ENCODE measurements at places on chromosomes 12 and 14.

DNA sequence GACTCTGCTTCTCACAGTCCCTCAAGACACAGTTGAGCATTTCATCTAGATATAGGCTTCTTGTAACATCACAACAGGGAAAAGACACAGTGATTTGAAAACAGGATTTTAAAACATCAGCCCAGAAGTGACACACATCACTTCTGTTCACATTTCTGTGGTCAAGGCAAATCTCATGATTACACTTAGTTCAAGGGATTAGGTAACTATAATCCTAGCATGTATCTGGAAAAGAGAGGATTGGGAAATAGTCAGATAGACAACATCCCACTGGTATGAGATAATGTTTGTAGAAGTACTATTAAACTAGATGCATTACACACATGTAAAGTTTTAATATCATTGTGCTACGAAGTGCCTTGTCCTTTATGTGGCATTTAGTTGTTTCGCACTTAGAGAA, 252.6 kb upstream of the PRKD1 start:
- DNase-seq: no peak

DNA sequence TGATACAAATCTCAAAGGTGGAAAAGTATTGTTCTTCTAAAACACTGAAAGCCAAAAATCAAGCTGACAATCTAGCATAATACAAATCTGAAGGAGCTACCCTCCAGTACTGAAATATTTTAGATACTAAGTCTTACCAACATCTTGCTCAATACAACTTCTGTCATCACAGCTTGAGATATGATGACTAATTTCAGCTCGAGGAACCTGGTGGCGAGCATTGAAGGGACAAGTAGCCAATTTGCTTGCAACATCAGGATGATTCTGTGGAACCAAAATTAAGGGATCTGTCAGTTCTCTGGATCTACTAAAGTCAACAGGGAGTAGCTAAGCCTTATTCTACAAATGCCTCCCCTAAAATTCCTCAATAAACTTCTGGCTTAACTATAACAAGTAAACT, 10.4 kb downstream of the GTSF1 start:
- DNase-seq: no peak

GRCh38 chr12:43317156-43317555, 234.8 kb downstream of the ADAMTS20 start:
- no peak for DNase-seq

DNA sequence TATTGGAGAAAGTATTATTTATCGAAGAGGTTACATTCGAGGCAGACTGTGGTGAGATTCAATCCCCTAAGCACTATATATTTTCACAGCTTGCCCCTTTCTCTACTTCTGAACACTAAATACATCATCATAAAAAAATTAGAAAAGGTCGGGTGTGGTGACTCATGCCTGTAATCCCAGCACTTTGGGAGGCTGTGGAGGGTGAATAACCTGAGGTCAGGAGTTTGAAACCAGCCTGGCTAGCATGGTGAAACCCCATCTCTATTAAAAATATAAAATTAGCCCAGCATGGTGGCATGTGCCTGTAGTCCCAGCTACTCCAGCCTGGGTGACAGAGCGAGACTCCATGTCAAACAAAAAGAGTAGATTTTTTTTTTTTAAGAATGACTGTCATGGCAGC, 70.6 kb upstream of the MYF6 start:
- DNase-seq: no peak

GRCh38 chr14:22836301-22837113, at the start of gene MMP14:
TSS of gene MMP14 (plus strand) at chr14:22836585. CDS start at chr14:22836818, 233 bp downstream.
- no peak for DNase-seq

GRCh38 chr12:19440916-19441315, 1.6 kb downstream of the AEBP2 start:
- no peak for DNase-seq

DNA sequence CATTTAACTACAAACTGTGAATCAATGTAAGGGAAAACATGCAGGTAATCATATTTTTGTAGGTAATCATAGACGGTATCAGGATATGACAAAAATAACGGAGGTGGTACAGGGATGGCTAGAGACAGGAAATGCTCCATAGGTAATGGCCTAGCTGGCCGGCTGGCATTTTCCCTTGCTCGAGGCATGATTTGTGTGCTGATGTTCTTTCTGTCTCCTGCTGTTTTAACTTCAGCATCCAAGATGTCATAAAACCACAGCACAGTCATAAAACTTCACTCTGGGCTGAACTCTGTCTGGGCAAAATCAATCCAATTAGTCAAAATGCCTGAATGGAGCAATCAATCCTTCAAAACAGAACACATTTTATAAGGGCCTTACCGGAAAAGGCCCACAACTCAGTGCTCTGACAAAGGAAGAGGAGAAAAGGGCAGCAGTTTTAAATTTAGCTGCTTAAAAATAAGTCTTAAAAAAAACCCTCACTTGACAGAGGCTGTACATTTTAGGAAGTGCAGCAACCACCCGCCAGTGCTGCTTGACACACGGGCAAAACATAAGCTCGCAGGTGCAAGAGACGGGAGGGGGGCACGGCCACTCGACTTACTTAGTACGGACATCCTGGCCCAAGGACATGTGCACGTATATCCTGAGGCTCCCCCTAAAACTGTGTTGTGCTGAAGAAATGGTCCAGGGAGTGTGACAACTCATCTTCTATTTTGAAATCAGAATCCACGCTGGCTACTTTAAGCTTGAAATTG, 40.5 kb upstream of the GPR68 start:
- no peak for DNase-seq

DNA sequence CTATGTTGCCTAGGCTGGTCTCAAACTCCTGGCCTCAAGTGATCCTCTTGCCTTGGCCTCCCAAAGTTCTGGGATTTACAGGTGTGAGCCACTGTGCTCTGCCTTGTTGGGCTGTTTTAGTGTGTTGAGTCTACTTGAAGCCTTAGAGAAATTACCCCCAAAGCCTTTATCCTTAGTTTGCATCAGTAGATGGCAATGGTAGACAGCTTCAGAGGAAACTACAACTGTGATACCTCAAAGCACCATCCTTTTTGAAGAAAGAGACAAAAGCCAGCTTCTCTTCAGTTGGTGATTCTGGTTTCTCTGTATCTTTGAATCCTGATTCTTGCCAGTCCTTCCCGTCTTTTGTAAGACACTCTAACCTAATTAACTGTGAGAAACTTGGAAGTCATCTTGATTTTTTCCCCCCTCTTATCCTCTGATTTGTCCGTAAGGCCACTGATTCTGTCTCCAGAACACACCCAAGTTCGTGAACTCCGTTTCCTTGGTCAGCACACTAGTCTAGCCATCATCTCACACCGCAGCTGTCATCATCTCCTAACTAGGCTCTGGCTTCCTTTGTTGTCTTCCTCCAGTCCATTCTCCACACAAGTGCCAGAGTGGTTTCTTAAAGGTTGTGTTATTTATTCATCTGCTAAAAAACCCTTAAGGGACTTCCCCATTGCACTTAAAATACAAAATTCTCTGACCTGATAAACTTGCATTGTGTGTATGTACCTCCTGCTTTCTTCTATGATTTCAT, 20.2 kb downstream of the ATP2A2 start:
- no peak for DNase-seq

DNA sequence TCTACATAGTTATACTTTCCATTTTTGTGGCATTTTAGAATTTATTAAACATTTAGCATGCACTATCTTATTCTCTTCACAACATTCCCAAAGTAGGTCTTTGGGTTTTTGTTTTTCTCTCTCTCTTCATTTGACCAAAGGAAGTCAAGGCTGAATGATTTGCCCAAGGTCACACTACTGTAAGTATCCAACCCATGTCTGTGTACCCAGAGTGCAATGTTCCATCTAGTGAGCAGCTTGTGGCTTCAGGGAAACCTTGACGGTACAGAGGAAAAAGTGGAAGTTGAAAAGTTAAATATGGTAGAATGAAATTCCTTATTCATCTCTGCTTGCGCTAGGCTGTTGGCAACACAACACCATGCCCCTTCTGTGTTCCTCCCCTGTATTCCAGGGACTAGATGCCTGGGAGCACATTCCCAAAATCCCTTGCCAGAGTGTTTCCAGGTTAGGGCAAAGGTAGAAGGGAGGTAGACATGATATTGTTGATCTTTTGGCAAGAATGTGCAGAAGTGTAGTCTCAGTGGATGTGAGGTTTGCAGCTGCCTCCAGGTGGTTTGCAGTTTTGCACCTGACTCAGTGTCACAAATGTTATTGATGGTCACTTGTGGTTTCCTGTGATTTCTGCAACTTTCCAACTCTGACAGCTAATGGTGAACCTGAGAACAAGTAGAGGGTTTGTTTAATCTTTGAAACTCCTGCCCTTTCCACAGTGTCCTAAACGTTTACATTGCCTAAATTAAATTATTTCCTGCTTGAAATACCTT, 196.7 kb downstream of the RMST start:
- no peak for DNase-seq

GRCh38 chr14:96275177-96276112, 19.4 kb downstream of the BDKRB1 start:
- DNase-seq: peak; percentile 18

DNA sequence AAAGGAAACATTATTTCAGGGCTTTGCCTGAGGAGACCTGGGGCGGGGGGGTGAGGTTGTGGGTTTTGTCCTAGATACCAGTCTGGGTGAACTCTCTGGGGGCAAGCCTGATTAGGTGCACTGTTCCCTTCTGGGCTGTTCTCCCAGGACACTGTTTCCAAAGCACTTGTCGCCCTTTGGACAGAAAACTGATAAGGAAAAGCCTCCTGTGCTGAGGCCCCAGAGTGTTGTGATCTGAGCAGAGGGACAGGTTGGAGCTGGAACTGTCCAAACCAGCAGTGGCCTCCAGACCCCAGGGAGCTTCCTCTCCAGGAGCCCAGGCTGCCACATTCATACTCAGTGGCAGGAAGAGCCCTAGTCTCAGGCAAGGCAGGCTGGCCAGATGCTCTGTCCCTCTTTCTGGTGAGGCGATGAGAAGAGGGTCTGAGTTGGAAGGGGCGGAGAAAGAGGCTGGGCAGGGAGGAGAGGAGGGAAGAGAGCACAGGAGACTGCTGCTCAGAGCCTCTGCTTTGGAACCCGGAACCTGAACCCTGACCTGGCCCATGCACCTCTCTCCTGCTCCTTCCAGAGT, 1.9 kb downstream of the GALNT16 start:
- no peak for DNase-seq

GRCh38 chr12:113862590-113863454, 103.3 kb downstream of the RBM19 start:
- DNase-seq: no peak

GRCh38 chr14:37320106-37320505, 122.4 kb downstream of the MIPOL1 start:
- DNase-seq: no peak

DNA sequence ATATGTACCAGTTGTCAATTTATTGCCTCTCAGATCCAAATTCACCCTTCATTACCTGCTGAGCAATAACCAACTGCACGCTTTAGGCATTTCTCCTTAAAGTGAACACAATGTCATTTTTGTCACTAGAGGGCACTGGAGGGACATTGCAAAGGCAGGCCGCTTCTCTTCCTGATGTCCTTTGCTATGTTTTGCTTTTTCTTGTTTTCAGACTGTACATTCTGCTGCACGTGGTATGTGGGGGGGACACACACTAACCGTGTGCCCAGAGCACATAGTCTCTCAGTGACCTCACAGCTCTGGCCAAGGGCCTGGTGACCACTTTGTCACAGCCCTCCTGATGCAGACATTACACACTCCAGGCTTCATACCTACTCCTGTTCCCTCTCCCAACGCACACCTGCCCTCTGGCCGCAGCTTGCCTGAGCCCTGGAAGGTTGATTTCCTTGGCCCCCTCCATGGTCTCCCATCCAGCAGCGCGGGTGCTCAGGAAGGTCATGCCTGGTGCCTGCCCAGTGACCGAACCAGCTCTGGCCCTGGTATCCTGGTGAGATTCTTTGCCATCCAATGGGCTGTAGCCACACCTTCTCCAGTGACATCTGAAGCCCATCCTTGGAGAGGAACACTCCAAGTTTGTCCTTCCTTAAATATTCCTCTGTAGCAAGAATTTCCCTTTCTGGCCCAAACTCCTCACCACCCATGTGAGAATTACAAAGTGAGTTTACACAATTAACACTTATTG, 39.9 kb downstream of the MYO1H start:
- DNase-seq: peak; percentile 1

- no peak for DNase-seq
Measured at GRCh38 chr12:110335481-110336045, 54.5 kb downstream of the ATP2A2 start.

- no peak for DNase-seq
Measured at GRCh38 chr14:68694516-68695235, 98.2 kb downstream of the ZFP36L1 start.

- no peak for DNase-seq
Measured at GRCh38 chr12:57612711-57613426, 1.6 kb downstream of the ARHGEF25 start.

Data from bone marrow (tissue), 2 donors.